Stimulated activated CD8-positive, alpha-beta memory T cell treated with anti-CD3 and anti-CD28 coated beads, Interleukin-4, amount 100 ng/mL, for 1 hour (primary cell): ENCODE measurements at places on chromosomes 1 and 21.

GRCh38 chr1:162908780-162909179 is 47.8 kb upstream of the CCDC190 start:
- DNase-seq = no peak

GRCh38 chr1:187010571-187011309 is 182.0 kb downstream of the PLA2G4A start:
- DNase-seq = no peak

DNA sequence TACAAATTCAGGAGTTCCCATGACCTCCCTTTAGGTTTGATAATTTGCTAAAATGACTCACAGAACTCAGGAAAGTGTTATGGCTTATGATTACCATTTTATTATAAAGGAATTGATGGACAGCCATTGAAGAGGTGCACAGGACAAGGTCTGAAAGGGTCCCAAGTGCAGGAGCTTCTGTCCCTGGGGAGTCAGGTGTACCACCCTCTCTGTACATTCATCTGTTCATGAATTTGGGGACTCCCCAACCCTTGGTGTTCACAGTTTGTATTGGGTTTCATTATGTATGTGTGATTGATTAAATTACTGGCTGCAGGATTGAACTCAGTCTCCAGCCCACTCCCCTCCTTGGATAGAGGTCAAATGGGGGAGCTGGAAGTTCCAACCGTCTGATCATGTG is 10.8 kb upstream of the IL10RB start:
- no peak for DNase-seq

GRCh38 chr1:76723949-76724348 is 143.3 kb upstream of the ST6GALNAC5 start:
- DNase-seq = no peak

DNA sequence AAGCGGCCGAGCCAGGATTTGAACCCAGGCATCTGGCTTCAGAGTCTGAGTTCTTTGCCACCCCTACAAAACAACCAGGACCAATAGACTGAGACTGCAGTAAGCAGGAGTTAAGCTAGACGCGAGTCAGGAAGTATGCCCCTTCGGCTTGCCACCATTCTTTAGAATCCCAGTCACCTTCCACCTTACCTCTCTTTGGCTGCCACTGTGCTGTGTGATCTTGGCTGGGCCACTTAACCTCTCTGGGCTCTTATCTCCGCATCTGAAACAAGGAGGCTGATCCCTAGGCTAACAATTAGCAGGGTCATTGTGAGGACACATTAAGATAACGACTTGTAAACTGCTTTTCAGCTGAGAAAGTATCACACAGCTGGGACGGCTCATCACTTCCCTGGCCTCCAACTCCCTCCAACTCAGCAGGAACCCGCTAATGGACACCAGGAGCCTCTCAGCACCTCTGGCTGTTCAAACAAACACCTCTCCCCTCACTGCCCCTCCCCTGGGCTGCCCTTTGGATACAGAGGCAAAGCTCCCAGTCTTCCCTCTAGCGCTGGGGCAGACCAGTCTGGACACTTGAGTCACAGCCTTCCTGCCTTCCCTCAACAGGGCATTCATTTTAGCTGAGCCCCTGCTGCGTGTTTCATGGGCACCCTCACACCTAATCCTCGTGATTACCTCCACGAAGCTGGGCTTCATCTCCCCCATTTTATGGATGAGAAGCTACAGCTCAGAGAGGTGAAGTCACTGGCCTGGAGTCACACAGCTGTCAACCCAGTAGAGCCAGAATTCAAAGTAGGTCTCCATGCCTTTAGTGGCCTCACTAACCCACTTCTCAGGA is 83.2 kb downstream of the CAMK2N1 start:
- DNase-seq = no peak
